Motor neuron (in vitro differentiated cells): ENCODE measurements at places on chromosomes 7 and 10. TPM values are rescaled to one million over a fixed set of nuclear protein-coding genes. Genes with fewer than 3 reads are reported as not detected.
A peak's percentile ranks its signal among the peaks of the same experiment; 100 is the strongest.

The RARRES2 gene
- total RNA-seq, result 11.7 and 12.4 TPM in 2 replicates

- ATAC-seq, result peak; percentile 91
These were observed 156.6 kb downstream of the CCDC3 start for GRCh38 chr10:12844811-12845483.

The NEBL gene
- total RNA-seq, result 5.1 and 5.9 TPM in 2 replicates

- no peak for ATAC-seq
These were observed 48.0 kb upstream of the SP8 start for GRCh38 chr7:20834656-20835055.

- ATAC-seq, result no peak
These were observed 370.3 kb downstream of the BMPER start for GRCh38 chr7:34275624-34276023.

- ATAC-seq, result no peak
These were observed 9.1 kb upstream of the SORCS3 start for GRCh38 chr10:104631946-104632345.

GRCh38 chr10:71974489-71975021 lies 10.4 kb downstream of the CHST3 start:
- ATAC-seq, result peak; percentile 29

The TAS2R41 gene
- not detected in 2 replicates for total RNA-seq

The LGI1 gene
- 1.00 and 1.9 TPM in 2 replicates for total RNA-seq

The UMAD1 gene
- total RNA-seq, result 16.1 and 18.9 TPM in 2 replicates

The TAS2R4 gene
- 3.1 and 4.1 TPM in 2 replicates for total RNA-seq

The NKX2-3 gene
- not detected in 2 replicates for total RNA-seq

- peak; percentile 73 for ATAC-seq
These were observed 37.6 kb downstream of the OAT start for GRCh38 chr10:124381011-124381611.

GRCh38 chr10:22649390-22649841 lies 65.0 kb downstream of the PIP4K2A start:
- no peak for ATAC-seq

GRCh38 chr7:156038345-156038744 lies 226.1 kb upstream of the SHH start:
- no peak for ATAC-seq
